ENCODE measurements at places on chromosomes 3 and 15.

GRCh38 chr3:141724186-141724585, 13.9 kb upstream of the RNF7 start:
- no peak for DNase-seq

DNA sequence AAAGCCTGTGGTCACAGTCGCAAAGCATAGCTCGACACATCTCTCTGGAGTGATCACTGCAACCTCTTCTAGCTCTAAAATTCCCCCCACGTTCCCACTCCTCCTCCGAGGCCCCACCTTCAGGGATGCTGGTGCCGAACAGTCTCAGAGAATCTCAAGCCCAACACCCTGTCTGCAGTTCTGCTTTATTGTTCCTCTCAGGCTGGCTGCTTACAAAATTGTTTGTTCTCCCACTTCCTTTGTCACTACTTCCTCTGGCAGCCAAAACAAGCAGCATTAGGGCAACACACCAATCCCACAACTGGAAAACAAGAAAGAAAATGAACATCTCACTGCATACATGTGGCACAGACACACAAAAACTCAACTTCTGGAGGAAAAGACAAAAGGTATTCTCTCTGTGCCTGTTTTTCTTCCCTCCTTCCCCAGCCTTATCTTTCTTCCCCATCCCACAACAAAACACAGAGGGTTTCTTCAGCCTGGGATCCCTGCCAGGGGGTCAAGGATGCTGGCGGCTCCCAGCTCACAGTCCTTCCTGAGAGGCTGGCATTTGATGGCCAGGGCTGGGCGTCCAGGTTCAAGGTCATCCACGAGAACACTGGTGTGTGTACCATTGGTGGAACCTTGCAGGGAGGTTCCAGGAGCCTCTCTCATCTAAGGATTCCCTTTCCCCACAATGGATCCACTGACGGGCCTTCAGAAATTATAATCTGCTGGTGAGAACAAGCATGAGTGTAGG, 108.4 kb downstream of the TMCO5A start:
- no peak for DNase-seq

DNA sequence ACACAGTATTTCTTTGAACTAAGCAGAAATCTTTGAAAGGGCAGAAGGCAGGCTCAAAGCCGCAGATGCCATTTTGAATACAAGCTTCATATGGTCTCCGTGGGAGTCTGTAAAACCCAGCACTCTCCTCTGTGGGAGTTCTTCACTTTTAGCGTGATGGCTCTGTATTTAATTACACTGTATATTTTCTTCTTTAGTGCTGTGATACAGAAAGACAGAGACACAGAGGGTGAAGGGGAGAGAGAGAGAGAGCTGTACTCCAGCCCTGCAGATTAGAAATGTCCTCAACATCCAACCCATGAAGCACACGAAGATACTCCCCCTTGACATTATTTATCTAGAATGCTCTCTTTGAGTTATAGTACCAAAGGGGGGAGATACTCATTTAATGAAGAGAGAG, 752.6 kb upstream of the NR2F2 start:
- DNase-seq, result no peak

DNA sequence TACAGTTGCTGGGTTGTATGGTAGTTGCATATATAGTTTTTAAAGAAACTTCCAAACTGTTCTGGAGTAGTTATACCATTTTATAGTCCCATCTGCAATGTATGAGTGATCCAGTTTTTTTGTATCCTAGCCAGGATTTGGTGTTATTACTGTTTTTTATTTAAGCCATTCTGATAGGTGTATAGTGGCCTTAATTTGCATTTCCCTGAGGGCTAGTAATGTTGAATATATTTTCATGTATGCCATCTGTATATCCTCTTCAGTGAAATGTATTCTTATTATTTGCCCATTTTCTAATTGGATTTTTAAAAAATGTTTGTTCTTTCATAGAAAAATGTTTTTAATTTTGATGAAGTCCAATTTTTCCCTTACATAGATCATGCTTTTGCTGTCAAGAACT, 29.2 kb downstream of the PXK start:
- DNase-seq, result no peak

GRCh38 chr15:50740955-50741354, 24.6 kb downstream of the SPPL2A start:
- DNase-seq, result no peak

DNA sequence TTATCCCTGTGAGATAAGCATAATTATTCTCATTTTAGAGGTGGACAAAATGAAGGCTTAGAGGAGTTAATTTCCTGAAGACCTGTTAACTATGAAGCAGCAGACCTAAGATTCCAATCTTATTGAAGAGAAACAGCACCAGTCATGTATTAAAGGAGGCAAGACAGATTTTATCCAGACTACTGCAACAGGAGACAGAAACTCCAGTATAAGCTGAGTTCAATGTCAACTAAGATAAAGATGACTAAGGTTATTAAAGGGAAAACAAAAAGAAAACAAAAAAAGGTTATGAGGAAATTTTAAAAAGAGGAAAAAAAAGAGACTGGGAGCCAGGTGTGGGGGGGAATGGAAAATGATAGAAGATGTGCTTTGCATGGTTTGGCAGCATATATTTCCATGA, 707.7 kb upstream of the NR2F2 start:
- DNase-seq, result no peak

DNA sequence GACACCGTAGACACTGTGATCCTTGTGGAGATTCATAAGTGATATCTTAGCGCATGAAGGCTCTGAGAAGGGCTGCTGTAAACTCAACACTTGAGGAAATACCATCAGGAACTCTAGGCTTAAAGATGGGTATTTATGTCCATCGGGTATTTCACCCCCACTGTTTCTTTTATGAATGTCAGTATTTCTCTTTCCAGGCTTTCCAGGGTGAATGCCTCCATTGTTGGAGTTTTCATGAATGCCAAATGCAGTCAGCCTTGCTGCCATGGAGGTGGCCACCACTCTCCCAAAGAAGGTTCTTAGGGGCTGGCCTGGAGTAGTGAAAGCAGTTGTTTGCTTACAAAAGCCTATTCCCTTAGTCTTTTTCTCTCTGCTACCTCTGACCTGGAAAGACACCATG, 259.2 kb downstream of the SLCO3A1 start:
- no peak for DNase-seq

DNA sequence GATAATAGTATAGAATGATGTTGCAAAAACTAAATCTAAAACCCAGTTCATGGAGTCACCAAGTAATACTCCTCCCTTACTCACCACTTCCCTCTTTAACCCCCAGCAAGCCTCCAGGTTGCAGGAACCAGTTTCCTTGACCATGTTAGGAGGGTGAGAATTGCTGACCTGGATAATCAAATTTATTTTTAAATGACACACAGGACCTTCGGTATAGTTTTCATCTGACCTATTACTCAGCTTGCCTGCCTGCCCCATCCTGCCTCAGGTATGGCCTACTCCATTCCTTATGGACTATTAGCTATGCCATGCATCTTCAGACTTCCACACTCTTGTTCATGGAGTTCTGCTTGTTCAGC, 883 bp downstream of the RTP4 start:
- DNase-seq, result no peak

Data from NCI-H1436 (cell line).